Nucleus accumbens (tissue), 56 donors: ENCODE measurements at places on chromosomes 6 and 20.

DNA sequence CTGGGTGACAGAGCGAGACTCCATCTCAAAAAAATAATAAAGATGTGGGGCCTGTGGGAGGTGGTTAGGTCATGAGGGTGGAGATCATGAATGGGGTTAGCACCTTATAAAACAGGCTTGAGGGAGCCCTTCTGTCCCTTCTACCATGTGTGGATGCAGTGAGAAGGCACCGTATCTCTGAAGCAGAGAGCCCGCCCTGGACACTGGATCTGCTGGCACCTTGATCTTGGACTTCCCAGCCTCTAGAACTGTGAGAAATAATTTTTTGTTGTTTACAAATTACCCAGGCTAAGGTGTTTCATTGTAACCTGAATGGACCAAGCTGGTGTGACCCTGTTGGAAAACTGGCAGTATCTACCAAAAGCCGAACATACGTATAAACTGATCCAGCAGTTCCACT lies 15.7 kb upstream of the PANK2 start:
- DNase-seq: no peak

- DNase-seq: no peak
Measured at GRCh38 chr6:145258122-145258521, 477.2 kb downstream of the EPM2A start.

DNA sequence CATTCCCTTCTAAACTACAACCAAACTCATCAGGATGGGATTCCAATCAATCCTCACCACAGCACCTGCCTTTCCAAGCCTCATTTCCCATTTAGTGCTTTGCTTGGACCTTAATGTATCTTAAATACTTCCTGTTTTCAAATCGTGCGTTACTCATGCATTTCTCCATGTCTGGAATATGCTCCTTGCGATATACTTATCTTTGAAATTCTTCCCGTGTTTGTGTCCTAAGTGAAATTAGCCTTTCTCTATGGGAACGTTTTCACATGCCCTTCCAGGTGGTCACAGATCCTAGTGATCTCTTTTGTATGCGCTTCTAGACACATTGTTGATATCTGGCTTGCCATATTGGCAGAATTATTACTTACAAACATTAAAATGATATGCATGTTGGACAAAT lies 620.6 kb upstream of the AGPAT4 start:
- DNase-seq: no peak

DNA sequence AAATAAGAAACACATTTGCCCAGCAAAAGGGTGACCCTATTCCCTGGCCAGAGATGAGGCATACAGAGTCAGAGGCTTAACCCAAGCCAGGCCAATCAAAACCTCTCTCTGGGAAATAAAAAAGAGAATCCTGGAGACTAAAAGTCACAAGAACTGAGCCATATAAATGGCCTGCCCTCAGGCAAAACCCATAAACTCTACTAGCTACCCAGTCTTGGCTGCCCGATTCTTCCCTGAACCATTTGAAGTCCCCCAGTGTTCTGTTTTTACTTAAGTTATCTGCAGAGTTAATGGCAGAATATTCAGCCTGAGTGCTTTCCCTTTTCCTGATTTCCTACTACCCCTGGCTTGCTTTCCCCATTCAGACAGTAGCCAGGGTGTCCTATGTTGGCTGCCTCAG lies 13.9 kb downstream of the KCNK15 start:
- DNase-seq: no peak

GRCh38 chr6:81838031-81838430 lies 85.5 kb upstream of the TENT5A start:
- DNase-seq: no peak

DNA sequence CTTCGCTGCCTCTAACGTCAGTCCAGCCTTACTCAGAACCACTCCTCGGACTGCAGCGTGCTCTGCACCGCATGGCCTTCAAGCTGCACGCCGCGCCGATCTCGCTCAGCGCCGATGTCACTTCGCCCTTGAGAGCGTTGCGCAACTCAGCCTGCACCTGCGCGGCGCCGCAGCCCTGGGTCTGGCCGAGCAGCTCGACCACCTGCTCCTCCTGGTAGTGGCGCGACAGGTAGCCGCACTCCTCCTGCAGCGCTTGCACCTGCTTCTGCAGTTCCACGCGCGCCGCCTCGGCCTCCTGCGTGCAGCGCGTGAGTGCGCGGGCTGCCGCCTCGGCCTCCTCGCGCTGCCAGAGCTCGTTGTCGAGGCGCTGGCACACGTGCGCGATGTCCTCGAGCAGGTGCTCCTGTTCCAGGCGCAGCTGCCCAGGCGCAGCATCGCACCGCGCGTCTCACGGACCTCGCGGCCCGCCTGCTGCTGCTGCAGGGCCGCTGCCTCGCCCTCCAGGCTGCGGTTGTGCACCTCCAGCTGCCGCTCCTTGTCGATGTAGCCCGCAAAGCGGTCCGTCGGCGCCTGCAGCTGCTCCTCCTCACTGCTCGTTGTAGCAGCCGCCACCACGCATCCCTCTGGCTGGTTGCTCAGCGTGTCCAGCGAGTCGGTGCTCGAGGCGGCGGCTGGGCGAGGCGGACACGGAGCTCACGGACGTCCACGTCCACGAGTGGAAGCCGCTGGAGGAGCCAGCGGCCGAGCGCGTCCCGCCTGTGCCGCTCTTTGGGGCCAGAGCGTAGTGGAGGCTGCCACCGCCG lies 380.6 kb upstream of the CHD6 start:
- no peak for DNase-seq

GRCh38 chr20:35176132-35176531 lies 4.3 kb downstream of the PROCR start:
- no peak for DNase-seq

DNA sequence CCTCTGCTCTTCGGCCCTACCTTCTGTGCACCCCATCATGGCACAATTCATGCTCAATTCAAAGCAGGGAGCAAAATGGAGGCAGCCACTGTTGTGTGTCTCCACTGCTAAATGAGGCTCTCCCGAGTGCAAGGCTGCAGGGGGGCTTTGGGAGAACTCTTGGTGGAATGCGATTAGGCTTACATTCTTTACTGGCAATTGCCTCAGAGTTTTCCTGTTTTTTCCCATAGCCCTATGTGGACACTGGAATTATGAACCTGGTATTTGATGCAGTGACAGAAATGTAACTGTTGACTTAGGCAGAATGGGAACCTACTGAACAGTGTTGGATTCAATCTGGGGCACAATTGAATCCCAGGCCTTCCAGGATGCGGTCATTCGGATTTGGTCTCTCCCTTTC lies 187.9 kb upstream of the GMDS start:
- DNase-seq: no peak

DNA sequence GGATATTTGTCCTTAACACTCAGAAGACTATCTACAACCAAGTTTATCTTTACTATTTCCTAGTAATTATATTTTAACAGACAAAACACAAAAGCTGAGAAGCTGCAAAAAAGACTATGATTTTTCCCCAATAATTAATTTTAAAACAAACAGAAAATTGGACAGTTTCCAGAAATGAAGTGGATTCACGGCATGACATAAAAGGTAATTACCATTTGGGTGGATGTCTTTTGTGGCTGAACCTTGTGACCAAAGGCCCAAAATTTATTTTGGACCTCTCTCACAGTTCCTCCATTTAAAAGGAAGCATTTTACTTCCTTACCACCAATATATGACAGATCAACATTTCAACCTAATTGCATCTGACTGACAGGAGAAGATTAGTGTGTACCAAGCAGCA lies 90.2 kb downstream of the GMDS start:
- no peak for DNase-seq

GRCh38 chr6:14026831-14027539 lies 90.6 kb upstream of the CD83 start:
- no peak for DNase-seq

GRCh38 chr6:110432285-110432900 lies 17.0 kb upstream of the DDO start:
- no peak for DNase-seq

DNA sequence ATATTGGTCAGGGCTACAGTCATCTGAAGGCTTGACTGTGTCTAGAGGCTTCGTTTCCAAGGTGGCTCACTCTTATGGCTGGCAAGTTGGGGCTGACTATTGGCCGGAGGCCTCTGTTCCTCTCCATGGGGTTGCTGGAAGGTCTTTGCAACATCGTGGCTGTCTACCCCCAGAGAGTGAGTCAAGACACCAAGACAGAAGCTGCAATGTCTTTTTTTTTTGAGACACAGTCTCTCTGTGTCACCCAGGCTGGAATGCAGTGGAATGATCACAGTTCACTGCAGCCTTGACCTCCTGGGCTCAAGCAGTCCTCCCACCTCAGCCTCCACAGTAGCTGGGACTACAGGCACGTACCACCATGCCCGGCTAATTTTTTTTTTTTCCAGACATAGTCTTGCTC lies 29.4 kb upstream of the KIF3B start:
- DNase-seq: no peak

GRCh38 chr6:7413151-7413823 lies 23.7 kb downstream of the RIOK1 start:
- no peak for DNase-seq
